AG04450 (cell line): ENCODE measurements at places on chromosomes 5 and 9.

DNA sequence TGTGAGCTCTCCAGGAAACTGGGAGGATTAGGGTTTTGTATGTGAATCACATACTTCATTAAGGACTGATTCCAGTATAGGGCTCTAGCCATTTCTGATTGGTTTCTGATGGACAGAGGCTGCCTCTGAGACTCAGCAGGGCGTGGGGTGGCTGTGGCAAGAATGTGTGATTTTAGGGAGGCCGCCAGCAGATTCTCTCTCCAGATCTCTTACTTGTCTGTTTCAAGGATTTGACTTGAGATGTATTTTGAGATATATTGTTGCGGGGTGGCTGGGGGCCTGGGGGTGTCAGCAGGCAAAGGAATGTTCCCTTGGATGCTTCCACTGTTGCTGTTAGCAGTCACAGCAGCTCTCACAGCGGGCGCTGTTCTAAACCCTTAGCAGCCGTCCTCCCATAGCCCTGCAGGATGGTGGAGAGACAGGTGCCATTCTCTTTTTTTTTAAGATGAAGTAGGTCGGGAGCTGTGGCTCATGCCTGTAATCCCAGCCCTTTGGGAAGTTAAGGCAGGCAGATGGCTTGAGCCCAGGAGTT lies 8.0 kb upstream of the HNRNPAB start:
- DNase-seq: no peak

DNA sequence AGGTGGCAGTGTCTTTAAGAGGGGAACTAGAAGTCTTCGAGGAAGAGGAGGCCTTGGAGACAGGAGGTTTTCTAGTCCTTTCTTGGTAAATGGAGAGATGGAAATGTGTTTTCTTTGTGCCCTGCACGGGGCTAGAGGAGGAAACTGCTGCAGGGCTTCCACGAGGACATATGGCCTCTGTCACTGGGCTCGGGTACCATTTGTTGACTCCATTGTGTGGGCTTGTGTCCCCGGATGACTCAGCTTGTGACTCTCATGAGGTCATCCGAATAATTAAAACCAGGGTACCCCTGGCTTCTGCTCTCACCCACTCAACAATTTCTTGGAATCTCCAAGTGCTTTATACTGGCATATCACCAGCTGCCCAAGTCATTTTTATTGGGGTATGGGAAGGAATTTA lies 261.7 kb downstream of the KIF4B start:
- no peak for DNase-seq

- DNase-seq: no peak
Measured at GRCh38 chr5:72852356-72852755, 35.9 kb downstream of the TNPO1 start.

DNA sequence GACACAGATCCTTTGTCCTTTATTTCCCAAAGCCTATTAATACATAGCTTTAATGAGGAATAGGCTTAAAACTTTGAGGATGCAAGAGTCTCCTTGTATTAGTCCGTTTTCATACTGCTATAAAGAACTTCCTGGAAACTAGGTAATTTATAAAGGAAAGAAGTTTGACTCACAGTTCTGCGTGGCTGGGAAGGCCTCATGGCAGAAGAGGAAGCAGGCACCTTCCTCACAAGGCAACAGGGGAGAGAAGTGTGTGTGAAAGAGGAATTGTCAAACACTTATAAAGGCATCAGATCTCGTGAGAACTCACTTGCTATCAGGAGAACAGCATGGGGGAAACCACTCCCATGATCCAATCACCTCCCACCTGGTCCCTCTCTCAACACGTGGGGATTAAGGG lies 5.4 kb upstream of the CLK4 start:
- no peak for DNase-seq

- DNase-seq: no peak
Measured at GRCh38 chr5:74324556-74324955, 316.0 kb downstream of the ENC1 start.

DNA sequence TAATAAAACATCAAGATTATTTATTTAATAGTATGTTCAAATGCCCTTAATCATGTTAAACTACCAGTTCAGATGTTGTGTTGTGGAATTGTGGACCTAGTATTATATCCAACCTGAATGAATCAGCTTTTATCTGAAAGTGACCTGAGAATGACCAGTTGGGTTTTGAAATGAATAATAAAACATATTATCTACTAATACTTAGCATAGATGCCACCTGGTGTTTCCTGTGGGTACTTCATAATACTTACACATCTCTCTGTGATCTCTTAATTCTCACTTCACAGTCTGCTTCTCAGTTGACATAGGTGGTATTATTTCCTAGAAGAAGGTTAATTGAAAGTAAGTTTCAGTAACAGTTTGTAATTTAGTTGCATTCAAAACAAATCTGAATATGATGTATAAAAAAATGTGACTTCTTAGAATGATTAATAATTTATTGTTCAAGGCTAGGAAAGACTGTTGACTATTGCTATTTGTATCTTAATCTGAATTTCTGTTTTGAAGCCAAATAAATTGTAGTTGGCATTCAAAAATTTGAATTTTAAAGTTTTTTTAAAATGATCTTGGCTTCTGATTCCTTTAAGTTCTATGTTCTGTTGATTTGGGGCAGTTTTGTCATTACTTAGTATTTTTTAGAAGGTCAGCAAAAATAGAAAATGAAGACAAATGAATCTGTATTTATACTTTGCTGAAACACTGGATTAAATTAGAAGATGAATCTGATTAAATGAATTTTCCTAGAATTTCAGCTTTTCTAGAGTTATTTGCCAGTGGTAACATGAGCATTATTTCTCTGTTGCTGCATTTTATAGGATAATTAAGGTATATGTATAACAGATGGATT lies 48.2 kb downstream of the KIF2A start:
- peak; percentile 11 for DNase-seq

- no peak for DNase-seq
Measured at GRCh38 chr9:30301271-30301963, 2083.0 kb upstream of the ACO1 start.

GRCh38 chr5:73637565-73637964 lies 11.6 kb downstream of the ARHGEF28 start:
- no peak for DNase-seq

DNA sequence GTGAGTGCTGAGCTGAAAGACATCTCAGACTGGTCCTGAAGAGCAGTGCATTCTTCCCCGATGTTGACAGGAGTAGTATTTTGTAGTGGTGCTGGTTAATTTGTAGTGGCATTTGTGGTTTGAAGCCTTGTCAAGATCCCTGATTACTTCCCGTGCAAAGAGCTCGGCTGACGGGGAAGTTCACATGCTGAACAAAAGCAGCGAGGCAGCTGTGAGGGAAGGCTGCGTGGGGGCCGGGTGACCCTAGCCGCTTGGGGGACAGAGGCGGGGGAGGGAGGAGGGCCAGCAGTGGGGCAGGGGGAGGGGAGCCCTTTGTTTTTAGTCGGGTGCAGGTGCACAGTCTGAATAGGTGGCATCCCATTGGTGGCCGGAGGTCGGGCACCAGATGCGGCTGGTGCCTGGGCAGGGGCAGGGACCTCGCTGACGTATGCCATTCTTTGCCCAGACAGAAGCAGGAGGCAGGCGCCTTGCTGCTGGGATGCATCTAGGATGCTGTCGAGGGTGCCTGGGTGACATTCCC lies 64.7 kb downstream of the CRB2 start:
- no peak for DNase-seq

DNA sequence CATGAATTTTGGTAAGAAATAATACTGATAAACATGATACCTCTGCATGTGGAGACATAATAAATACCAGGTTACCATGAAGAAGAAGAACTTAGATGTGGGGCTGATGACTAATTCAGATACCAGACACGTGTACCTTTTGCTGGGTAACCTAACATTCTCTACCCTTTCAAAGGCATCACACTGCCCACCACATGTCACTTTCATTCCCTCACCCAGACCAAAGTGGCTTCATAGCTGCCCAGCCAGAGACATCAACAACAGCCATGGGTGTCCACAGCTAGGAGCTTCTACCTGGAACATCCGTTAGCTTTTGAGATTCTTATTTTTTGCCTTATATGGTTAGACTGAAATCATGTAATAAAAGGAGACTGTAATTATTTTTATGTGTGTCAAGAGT lies 396.8 kb downstream of the MED10 start:
- no peak for DNase-seq

DNA sequence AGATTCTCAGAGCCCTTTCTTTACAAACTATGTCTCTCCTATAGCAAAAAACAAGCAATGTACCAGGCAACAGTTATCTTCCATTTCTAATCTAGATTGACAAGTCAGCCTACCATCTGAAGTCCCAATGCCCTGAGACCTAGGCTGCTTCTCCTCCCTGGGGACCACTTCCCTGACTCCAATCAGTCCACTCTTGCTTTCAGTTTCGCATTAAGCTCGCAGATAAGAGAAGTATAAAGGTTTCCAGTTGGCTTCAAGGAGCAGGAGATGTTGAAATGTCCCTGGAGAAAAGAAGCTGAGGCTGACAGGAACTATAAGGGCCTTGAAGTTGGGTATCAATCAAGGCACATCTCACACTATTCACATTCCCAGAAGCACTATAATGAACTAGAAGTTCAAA lies 32.3 kb downstream of the ERP44 start:
- no peak for DNase-seq

DNA sequence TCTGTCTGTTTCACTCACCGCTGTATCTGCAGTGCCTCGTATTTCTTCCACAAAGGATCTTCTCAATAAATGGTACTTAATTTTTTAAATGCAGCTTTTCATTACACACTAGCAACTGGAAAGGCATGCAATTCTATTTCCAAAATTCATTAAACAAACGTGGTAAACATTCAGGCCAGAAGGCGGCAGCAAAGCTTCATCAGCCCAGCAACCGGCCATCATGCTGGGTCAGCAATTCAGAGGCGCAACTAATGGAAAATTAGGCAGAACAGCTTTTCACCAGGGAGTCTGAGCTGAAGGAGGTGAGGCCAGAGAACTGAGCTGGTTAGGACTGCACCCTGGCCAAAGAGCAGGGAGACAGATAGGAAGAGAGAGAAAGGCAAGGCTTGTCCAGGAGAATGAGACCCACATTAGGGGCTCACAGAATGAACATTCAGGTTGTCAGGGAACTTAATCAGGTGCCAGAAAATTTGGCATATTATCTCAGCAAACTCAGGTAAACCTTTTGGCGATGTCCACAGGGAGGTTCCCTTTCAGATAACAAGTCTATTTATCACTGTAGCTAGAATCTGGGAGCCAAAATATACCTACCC lies 17.7 kb upstream of the RNF180 start:
- no peak for DNase-seq

DNA sequence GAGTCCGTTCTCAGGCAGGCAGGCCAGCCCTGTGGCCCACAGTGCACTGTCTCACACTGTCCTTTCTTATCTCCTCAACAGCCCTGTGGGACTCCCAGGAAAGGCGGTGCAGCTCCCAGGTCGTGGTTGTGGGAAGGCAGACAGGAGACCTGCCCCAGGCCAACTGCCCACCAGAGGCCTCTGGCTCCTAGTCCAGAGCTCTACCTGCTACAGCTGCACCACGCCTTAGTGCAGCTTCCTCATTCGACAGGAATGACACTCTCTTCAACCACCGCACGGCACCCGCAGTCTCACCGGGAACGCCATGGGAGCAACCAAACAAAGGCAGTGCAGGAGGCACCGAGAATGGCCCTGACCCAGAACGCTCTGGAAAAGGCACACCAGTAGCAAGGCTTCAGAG lies 25.3 kb downstream of the CAMSAP1 start:
- DNase-seq: no peak

GRCh38 chr5:66351813-66352212 lies 207.7 kb downstream of the SREK1 start:
- DNase-seq: no peak

DNA sequence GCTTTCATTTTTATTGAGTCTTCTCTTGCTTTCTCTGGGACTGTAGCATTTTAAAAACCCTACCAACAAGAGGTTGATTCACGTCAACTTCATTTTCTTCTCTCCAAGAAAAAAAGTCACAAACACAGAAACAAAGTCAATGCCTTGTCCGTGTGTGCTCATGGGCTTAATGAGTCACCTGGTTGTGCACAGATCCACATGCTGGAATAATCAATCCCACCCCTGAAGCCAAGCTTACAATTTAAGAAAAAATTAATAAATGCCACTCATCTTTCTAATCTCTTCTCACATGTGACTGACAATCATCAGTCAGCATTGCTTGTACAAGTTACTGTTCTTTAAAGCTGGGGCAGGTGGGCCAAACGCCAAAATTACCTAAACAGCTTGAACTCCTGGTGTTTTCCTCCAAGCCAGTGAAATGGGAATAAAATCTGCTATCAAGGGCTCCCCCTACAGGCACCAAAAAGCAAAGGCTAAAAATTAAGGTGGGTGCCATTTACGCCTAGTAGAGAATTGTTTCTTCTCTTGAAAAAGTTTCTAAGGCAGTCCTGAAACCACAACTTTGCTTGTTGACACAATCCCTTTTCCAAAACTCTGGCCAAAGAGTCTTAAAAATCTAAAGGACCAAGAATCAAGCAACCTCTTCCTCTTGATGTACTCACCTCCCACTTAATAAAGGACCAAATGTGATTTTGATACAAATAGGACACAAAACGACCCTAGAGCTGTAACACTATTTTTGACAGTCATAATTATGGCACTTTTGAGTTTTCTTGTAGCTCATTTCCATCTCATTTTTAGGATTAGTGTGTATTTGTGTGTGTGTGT lies 21.3 kb downstream of the TRMO start:
- peak; percentile 21 for DNase-seq

DNA sequence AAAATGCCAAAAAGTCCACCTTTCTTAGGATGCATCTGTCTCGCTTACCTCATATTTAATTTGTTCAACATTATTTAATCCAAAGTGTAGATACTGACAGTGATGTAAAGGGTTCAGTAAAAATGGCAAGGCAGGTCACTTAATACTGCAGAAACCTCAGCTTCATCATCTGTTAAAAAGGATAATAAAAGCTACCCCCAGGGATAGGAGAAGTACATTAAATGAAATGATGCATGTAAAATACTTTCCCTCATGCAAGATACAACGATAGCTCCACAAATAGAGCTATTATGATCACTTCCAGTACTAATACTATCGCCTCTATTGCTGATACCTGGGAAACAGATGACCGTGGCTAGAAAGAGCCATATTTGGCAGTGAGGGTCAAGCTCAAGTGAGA lies 82.9 kb downstream of the SLC1A1 start:
- no peak for DNase-seq

- no peak for DNase-seq
Measured at GRCh38 chr9:79200336-79200735, 371.4 kb upstream of the TLE4 start.

DNA sequence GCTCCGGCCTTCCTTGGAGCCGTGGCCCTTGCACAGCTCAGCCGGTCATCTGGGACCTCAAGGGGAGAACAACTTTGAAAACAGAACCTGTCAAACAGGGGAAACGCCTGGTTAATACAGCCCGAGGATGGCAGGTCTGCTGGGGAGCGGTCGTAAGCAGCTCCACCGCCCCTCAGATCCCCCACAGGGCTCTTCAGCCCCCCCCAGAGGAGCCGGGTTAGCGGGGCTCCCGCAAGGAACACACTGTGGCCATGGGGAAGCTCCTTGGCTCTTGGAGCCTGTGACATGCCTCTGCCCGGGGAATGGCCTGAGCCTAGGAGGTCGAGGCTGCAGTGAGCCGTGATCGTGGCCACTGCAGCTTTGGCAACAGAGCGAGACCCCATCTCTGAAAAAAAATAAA lies 6.8 kb downstream of the TMEM250 start:
- no peak for DNase-seq
